ENCODE measurements at places on chromosomes 7 and 10.

DNA sequence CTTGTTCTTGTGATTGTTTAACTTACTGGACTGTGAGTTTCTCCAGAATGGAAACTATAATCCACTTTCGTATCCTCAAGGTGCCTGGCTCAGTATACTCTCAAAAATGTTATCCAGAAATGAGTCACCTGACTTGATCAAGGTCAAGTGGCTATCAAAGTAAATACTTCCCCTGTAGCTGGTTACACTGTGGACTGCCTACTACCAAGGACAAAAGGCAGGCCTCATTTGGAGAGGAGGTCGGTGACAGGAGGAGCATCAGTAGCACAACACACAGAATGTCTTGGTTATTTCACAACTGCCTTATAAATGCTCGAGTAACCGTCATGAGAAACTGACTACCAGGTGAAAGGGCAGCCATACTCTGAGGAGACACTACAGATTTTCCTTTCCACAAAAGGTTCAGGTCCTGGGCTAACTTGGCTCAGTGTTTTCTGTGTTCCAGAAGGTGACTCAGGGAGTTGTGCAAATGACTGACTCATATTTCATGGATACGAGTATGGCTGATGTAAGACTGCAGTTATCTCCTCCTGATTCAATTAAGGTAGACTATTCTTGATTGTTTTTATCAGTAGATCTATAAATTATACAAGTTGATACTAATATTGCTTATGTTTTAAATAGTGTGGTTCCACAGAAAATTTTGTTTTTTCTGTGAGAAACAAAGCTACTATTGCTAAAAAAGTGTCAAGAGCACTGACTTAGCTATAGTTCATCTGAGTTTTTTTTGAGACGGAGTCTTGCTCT is 4.2 kb upstream of the CCNY start:
- DNase-seq = no peak

- no peak for DNase-seq
Observed at GRCh38 chr10:101346177-101346576, 7.8 kb upstream of the BTRC start.

- DNase-seq = no peak
Observed at GRCh38 chr7:87413951-87414793, 61.3 kb downstream of the ABCB4 start.

GRCh38 chr7:29565634-29565981 is 2.0 kb downstream of the PRR15 start:
- no peak for DNase-seq

- DNase-seq = no peak
Observed at GRCh38 chr10:33093362-33093761, 135.3 kb upstream of the ITGB1 start.

- no peak for DNase-seq
Observed at GRCh38 chr7:1004018-1004852, 21.3 kb downstream of the CYP2W1 start.

Data from activated CD4-positive, alpha-beta memory T cell treated with anti-CD3 and anti-CD28 coated beads for 36 hours (primary cell).